ENCODE measurements at places on chromosomes 1 and 21.

- DNase-seq, result no peak
Observed at GRCh38 chr1:17553975-17554700, 14.6 kb downstream of the ARHGEF10L start.

GRCh38 chr1:192522673-192523072, 52.9 kb upstream of the RGS1 start:
- no peak for DNase-seq

DNA sequence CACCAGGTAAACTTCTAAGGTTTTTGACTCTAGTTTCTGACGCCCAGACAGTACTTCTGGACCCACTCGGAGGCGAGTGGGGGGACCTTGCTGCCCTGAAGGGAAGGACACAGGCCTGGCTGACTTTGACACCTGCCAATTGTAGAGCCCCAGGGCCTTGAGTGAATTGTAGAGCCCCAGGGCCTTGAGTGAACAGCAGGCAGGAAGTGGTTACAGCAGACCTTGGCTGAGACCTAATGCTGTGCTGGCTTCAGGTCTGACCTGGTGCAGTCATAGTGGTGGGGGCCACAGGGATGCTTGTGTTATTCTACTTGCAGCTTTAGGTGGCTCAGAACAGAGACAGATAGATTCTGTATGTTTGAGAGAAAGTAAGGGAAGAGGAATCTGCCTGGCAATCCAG, 344.3 kb downstream of the DUSP10 start:
- DNase-seq, result no peak

GRCh38 chr1:220182111-220182510, 88.2 kb downstream of the IARS2 start:
- DNase-seq, result no peak

- DNase-seq, result no peak
Observed at GRCh38 chr1:198864695-198865094, 225.9 kb downstream of the PTPRC start.

GRCh38 chr1:201568859-201569294, 29.9 kb downstream of the NAV1 start:
- no peak for DNase-seq

DNA sequence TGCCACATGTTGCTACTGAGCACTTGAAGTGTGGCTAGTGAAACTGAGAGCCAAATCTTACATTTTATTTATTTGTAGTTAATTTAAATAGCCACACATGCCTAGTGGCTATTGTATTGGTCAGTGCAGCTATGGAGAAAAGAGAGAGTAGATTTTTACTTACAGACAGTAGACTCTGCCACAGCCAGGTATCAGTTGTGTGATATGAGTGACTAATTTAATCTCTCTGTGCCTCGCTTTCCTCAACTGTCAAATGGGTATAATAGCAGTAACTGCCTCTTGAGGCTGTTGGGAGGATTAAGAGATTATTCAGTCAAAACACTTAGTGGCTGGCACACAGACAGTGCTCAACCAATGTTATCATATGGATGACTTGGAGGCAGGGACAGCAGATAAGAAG, 49.0 kb downstream of the UBE2T start:
- DNase-seq, result no peak

- no peak for DNase-seq
Observed at GRCh38 chr1:63892632-63893395, 119.0 kb downstream of the ROR1 start.

- no peak for DNase-seq
Observed at GRCh38 chr1:70038025-70038424, 167.4 kb downstream of the LRRC40 start.

GRCh38 chr1:23904748-23905357, 8.3 kb downstream of the CNR2 start:
- peak; percentile 39 for DNase-seq

GRCh38 chr21:39984286-39984991, 117.2 kb downstream of the PCP4 start:
- no peak for DNase-seq

- DNase-seq, result no peak
Observed at GRCh38 chr1:58773406-58773840, 10.4 kb downstream of the JUN start.
